ENCODE measurements at places on chromosomes 1 and 21.

- DNase-seq: no peak
Observed at GRCh38 chr21:32587120-32587519, 1.8 kb upstream of the TCP10L start.

DNA sequence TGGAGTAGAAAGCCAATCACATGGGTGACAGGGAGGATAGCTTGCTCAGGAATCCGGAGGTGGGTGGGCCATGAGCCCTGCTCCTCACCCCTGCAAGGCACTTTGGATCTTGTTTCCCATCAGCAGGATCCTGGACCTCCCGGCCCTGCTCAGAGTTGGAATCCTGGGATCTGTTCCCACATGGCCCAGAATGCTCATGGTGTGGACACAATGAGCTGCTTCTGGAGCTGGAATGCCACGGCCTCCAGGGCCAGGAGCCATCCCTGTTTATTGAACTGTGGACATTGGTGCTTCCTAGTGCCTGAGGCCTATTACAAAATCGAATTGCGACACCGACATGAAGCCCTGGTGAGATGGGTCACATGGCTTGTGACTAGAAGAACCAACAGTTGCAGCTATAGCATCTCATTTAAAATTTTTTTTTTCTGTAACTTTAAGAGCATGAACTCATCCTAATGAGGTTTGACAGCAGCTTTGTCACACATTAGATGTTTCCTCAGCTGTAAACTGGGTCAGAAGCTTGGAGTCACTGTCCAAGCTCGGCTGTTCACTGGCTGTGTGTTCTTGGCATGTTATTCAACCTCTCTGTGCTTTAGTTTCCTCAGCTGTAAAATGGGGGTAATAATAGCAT, 40.4 kb upstream of the GOLT1A start:
- no peak for DNase-seq

- no peak for DNase-seq
Observed at GRCh38 chr1:151416231-151416630, 16.9 kb downstream of the PSMB4 start.

GRCh38 chr21:37811711-37812110, 104.5 kb downstream of the KCNJ6 start:
- no peak for DNase-seq

- no peak for DNase-seq
Observed at GRCh38 chr1:188237573-188238348, 1409.0 kb downstream of the PLA2G4A start.

DNA sequence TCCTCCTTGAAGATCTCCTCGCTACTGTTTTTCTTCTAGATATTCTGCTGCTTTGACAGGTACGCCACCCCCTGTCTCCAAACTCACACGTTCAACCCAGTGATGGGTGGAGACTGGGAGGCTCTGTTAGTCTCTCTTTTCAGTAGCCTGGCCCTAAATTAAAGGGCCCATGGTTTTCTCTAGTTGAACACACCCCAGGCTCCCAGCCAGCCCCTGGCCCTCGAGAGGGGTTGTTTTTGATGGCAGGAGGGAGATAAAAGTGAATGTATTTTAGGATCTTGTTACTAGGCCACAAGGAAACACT, 21.6 kb upstream of the CLDN14 start:
- DNase-seq: no peak

All from stimulated activated CD4-positive, alpha-beta T cell treated with anti-CD3 and anti-CD28 coated beads, Interleukin-4, amount 100 ng/mL, for 4 hours (primary cell).